ENCODE measurements at places on chromosomes 4 and X.

DNA sequence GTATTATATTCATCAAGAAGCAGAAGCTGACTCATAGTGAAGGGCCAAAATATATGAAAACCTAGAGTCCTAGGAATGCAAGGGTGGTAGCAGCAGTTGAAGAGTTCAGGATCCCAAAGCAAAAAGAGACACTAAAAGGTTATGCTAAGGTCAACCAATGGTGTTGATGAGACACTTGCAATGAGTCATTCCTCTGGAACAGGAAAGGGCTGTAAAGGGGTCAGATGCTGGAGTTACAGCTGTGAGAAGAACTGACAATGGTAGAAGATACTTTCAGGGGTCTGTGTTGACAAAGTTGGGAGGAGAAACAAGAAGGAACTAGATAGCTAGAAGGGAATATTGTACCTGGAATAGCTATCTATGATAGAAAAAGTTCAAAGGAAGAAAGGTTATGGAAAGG lies 47.5 kb downstream of the ZGRF1 start:
- DNase-seq, result no peak

- DNase-seq, result peak; percentile 7
Observed at GRCh38 chrX:39855748-39856129, 242.0 kb downstream of the BCOR start.

DNA sequence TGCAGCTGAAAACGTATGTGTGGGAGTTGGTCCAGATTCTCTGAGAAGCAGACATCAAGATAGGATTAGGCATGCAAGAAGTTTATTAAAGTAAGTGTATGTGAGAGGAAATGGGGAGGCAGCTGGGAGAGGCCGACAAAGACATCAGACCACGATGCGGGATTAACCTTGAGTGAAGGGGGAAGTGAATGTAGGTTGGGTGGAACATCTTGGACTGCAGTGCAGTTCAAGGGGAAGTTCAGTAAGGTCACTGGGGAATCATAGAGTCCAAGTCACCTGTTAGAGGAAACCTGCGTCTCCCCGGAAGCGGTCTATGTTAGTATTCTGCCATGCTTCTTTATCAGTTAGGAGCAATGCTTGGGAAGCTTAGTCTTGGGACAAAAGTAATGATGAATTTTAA lies 22.0 kb downstream of the CXCL8 start:
- no peak for DNase-seq

DNA sequence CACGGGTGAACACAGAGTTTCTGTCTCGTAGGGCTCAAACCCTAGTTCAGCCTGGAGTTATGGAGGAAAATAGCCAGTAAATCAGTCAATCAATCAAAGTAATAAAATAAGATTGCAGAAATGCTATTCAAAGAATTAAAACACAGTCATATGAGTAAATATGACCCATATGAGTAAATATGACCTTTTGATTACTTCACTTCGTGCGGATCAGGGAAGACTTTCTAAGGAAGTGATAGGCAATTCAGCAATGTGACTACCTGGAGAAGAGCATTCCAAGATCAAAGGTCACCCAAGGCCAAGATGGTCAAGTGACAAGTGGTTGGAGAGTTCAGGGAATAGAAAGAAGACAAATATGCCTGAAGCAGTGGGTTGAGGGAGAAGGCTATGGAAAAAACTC lies 722.6 kb downstream of the ADGRL3 start:
- DNase-seq, result no peak

DNA sequence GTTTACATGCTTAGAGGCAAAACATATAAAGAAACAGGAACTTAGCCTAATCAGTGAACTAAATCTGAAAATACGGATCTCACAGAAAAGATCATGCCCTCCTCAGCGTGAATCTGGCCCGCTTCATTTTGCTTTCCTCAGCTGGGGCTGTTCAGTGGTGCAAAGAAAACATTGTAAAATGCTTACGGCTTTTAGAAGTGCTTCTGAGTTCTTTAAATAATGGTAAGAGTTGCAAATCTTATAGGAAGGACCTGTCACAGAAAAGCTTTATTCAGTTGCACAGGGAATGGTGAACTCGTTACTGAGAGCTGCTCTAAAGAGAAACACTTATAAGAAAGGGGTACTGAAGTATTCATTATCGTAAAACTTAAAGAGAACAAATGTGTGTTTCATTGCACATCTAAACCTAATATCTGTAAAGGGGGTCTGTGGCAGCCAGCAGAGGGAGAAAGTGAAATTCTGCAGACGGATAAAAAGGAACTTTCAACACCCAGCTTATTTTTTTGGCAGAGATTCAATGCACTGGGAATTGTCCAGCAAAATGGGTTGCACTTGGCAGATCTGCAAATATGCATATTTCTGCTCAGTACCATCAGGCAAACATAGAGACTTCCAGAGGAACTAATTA lies 139.2 kb upstream of the ANK2 start:
- DNase-seq, result no peak

DNA sequence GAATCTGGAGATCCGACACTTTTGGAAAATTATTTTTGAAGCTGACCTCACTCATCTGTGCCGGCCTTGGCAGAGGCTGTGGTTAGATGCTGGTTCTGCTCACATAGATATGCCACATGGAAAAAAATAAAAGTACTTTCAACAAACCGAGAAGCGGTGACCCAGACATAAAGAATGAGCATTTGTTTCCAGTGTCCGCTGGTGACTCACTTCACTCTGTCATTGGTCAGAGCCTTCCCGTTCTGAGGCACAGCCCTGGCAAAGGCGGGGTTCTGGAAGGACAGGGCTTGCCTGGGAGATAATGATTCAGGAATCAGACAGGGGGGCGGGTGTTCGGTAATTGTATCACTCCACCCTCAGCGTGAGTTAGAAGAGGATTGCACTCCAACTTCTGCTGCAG lies 172.4 kb upstream of the MXRA5 start:
- DNase-seq, result no peak

All from anterior cingulate cortex (tissue), 58 donors.